HFFc6 (cell line): ENCODE measurements at places on chromosomes 12 and 14.
A peak's percentile ranks its signal among the peaks of the same experiment; 100 is the strongest.

DNA sequence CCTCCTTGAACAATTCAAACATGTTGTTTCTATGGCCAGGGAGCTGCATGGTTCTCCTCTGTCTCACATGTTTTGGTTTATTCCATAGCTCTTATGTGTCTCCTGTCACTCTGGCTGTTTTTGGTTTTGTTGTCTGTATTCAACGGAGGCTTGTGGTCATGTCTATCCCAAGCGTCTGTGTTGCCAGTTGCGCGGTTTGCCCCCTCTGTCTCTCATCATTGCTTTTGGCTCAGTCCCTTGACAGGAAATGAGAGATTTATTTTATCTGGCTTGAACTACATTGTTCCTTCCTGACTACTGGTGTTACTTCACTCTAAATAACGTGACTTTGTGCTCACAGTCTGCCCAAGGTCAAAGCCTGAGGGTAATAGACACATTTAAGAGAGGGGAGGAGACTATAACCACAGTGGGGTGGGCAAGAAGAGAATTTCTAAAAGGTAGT lies 96.4 kb upstream of the SOX5 start:
- DNase-seq: no peak

GRCh38 chr12:97630875-97631274 lies 168.3 kb downstream of the RMST start:
- no peak for DNase-seq

- peak; percentile 77 for DNase-seq
Measured at GRCh38 chr14:35669782-35670181, 135.8 kb downstream of the INSM2 start.

DNA sequence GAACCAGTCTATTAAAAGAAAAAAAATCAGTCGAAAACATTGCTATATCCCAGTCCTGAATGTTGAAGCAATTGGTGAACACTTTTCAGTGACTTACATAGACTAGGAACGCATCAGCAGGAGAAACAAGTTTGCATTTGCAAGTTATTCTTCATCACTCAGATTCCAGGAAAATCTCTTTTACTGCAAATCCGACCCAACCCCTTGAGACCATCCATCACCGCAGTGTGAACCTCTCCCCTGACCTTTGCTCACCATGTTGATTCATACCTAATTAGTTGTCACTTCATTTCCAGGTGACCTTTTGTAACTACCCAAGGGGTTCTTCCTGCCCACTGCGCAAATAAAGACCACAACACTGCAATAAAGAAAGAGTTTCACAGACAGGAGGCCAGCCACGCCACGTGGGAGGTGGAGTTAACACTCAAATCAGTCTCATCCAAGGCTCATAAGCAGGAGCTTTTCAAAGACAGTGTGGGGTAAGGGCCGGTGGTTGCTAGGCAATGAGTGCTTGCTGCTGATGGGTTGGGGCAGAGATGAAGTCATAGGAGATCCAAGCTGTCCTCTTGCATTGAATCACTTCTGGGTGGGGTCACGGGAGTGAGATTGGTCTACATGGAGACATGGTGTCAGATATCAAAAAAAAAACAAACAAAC lies 241.3 kb upstream of the TMEM132C start:
- DNase-seq: no peak

- DNase-seq: peak; percentile 97
Measured at GRCh38 chr14:89425931-89426330, 8.9 kb upstream of the FOXN3 start.

GRCh38 chr14:59044707-59045106 lies 143.8 kb upstream of the DAAM1 start:
- no peak for DNase-seq
